Neural crest cell (in vitro differentiated cells): ENCODE measurements at places on chromosomes 7 and 10. TPM values are rescaled to one million over a fixed set of nuclear protein-coding genes. Genes with fewer than 3 reads are reported as not detected.

GRCh38 chr7:79868010-79868409, 266.6 kb upstream of the GNAI1 start:
- no peak overlapping the region for H3K4me3 ChIP-seq
- H3K36me3 ChIP-seq = no peaks in the 10 kb centered on the region
- H3K27me3 ChIP-seq = no peaks in the 10 kb centered on the region
- DNase-seq = no peak

- no peaks in the 10 kb centered on the region for H3K27me3 ChIP-seq
- H3K27ac ChIP-seq = peak overlapping the region; percentile 58
- peaks cover 21% of the 10 kb centered on the region for H3K36me3 ChIP-seq
- no peak overlapping the region for H3K4me3 ChIP-seq
These were observed 108.4 kb downstream of the GRB10 start for GRCh38 chr7:50674299-50674698.

GRCh38 chr7:78642751-78643150, 810.7 kb downstream of the MAGI2 start:
- H3K4me1 ChIP-seq = no peaks in the 10 kb centered on the region
- no peak overlapping the region for H3K27ac ChIP-seq
- DNase-seq = no peak

- H3K27me3 ChIP-seq = no peaks in the 10 kb centered on the region
- no peak overlapping the region for H3K27ac ChIP-seq
- H3K4me1 ChIP-seq = peaks cover 5% of the 10 kb centered on the region
- H3K4me3 ChIP-seq = no peak overlapping the region
These were observed 95.5 kb upstream of the AGK start for GRCh38 chr7:141455723-141456122.

GRCh38 chr7:154202002-154202401, 149.8 kb downstream of the DPP6 start:
- no peaks in the 10 kb centered on the region for H3K4me1 ChIP-seq
- H3K36me3 ChIP-seq = no peaks in the 10 kb centered on the region
- H3K27ac ChIP-seq = no peak overlapping the region
- no peak for DNase-seq

GRCh38 chr7:114791771-114792170, 130.1 kb upstream of the MDFIC start:
- H3K27me3 ChIP-seq = no peaks in the 10 kb centered on the region
- H3K27ac ChIP-seq = no peak overlapping the region
- no peaks in the 10 kb centered on the region for H3K4me1 ChIP-seq
- H3K4me3 ChIP-seq = no peak overlapping the region
- no peaks in the 10 kb centered on the region for H3K36me3 ChIP-seq

- H3K4me3 ChIP-seq = no peak overlapping the region
- H3K36me3 ChIP-seq = no peaks in the 10 kb centered on the region
- DNase-seq = no peak
- H3K27me3 ChIP-seq = no peaks in the 10 kb centered on the region
- H3K27ac ChIP-seq = no peak overlapping the region
These were observed 18.4 kb upstream of the EXOC6 start for GRCh38 chr10:92829786-92830377.

DNA sequence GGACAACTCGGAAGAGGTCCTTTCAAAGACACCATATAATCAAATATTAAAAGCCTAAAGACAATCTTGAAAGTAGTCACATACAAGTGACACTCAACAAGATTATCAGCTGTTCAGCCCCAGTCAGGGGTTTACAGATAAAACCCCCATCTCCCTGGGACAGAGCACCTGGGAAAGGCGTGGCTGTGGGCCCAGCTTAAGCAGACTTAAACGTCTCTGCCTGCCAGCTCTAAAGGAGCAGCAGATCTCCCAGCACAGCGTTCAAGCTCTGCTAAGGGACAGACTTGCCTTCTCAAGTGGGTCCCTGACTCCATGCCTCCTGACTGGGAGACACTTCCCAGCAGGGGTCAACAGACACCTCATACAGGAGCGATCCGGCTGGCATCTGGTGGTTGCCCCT, 18.0 kb downstream of the CDCA7L start:
- H3K27ac ChIP-seq = no peak overlapping the region
- DNase-seq = no peak
- no peak overlapping the region for H3K4me3 ChIP-seq
- no peaks in the 10 kb centered on the region for H3K27me3 ChIP-seq
- peaks cover 45% of the 10 kb centered on the region for H3K36me3 ChIP-seq
- peaks cover 33% of the 10 kb centered on the region for H3K4me1 ChIP-seq

DNA sequence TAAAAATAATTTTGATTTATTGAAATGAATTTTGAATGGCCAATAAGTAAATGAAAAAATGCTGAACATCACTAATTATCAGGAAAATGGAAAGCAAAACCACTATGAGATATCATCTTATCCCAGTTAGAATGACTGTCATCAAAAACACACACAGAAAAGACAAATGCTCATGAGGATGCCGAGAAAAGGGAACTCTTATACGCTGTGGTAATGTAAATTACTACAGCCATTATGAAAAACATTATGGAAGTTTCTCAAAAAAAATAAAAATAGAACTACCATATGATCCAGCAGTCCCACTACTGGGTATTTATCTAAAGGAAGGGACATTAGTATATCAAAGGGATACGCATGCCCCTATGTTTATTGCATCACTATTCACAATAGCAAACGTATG, 15.8 kb downstream of the SCIN start:
- no peak overlapping the region for H3K27ac ChIP-seq
- no peaks in the 10 kb centered on the region for H3K27me3 ChIP-seq
- no peaks in the 10 kb centered on the region for H3K36me3 ChIP-seq
- H3K4me1 ChIP-seq = no peaks in the 10 kb centered on the region

DNA sequence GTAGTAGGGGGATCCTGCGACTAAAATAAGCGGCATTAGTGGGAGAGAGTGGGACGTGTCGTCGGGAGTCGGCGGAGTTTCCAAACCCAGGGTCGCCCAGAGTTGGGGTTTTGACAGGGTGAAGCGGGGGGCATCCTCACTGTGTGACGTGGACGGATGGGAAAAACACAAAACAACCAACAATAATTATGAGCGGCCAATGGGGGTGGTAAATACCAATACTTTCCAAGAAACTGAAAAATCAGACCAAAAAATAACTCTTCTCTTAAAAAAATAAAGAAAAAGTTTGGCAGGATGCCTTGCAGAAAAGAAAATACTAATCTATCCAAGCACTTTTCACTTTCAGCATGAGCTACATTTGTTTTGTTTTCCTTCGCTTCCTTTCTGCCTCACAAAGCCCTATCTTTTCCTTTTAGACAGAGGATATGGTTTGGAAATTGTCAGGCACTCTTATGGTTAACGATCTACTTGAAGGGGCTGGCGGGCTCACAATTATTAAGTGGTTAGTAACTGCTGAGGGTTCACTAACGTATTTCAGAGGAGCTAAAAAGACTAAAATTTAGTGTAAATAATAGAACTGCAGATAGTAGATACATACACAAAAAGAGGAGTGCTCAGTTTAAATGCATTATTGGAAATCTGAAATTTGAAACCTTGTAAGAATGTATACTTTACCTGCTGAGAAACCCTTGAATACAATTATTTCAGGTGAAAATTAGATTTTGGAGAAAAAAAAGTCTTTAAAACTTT, 802 bp upstream of the CDK6 start:
- H3K4me3 ChIP-seq = peak overlapping the region; percentile 95
- no peak for DNase-seq
- H3K27me3 ChIP-seq = peaks cover 53% of the 10 kb centered on the region
- H3K36me3 ChIP-seq = no peaks in the 10 kb centered on the region

- H3K27me3 ChIP-seq = no peaks in the 10 kb centered on the region
- DNase-seq = no peak
- no peaks in the 10 kb centered on the region for H3K4me1 ChIP-seq
- no peak overlapping the region for H3K4me3 ChIP-seq
- peaks cover 30% of the 10 kb centered on the region for H3K36me3 ChIP-seq
- H3K27ac ChIP-seq = no peak overlapping the region
These were observed 39.5 kb downstream of the GARS1 start for GRCh38 chr7:30634193-30634626.

DNA sequence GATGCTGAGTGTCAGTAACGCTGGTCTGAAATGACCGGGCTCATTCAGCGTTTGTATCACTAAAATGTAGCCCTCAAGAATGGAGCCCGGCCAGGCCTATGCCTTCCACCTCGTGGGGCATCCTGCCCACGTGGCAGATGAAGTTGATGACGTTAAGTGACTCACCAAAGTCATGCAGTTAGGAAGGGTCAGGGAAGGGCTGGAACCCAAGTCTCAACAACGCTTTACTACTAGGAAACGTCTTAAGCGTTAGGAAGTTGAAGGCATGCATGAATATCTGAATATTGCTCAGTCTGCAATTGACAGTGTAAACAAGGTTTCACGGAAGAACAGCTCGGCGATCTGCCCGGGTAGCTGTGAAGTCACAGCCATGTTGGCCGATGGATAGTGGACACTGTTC, 14.0 kb upstream of the UBE3C start:
- no peak overlapping the region for H3K27ac ChIP-seq
- H3K4me3 ChIP-seq = no peak overlapping the region
- no peaks in the 10 kb centered on the region for H3K36me3 ChIP-seq
- H3K4me1 ChIP-seq = peaks cover 11% of the 10 kb centered on the region
- no peak for DNase-seq

GRCh38 chr10:110651044-110651958, 7.2 kb downstream of the RBM20 start:
- H3K27ac ChIP-seq = no peak overlapping the region
- H3K36me3 ChIP-seq = no peaks in the 10 kb centered on the region
- H3K27me3 ChIP-seq = peaks cover 54% of the 10 kb centered on the region
- no peak overlapping the region for H3K4me3 ChIP-seq

DNA sequence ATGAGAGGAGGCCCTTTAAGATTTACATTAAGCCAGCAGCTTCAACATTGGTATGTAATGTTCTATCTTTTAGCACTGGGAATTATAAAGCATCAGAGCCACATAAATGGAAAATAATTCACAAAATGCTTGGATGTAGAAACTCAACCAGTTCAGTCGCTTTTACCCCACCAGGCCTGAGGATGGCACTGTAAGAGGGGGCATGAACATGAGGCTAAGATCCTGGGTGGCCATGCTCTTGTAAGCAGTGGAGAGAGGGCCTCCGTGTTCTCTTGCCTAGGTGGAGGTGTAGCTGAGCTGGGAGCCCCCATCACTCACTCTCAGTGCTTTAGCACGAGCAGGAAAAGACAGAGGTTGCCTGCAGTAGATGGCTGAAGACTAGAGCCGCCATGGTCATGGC, 238.8 kb downstream of the FANK1 start:
- no peak overlapping the region for H3K27ac ChIP-seq
- H3K4me3 ChIP-seq = no peak overlapping the region
- no peak for DNase-seq
- H3K27me3 ChIP-seq = no peaks in the 10 kb centered on the region
- peaks cover 26% of the 10 kb centered on the region for H3K4me1 ChIP-seq

DNA sequence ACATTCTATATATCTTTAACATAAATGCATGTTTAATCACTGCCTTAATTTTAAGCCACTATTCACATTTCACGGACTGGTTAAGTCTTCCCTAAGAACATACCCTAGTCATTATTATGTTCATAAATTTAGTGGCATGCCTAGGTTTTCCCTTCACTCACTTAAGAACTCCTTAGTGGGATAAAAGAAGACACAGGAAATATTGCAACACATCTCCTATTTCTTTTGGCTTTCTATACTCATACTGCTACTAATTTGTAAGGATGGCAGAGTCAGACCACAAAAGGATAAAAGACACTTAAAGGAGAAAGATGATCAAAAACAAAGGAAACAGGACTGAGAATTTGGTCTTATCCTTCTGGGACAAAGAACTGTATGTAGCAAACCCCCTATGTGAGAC, 951.4 kb downstream of the SORCS3 start:
- no peak overlapping the region for H3K27ac ChIP-seq
- H3K36me3 ChIP-seq = no peaks in the 10 kb centered on the region
- no peak for DNase-seq
- H3K4me3 ChIP-seq = no peak overlapping the region

DNA sequence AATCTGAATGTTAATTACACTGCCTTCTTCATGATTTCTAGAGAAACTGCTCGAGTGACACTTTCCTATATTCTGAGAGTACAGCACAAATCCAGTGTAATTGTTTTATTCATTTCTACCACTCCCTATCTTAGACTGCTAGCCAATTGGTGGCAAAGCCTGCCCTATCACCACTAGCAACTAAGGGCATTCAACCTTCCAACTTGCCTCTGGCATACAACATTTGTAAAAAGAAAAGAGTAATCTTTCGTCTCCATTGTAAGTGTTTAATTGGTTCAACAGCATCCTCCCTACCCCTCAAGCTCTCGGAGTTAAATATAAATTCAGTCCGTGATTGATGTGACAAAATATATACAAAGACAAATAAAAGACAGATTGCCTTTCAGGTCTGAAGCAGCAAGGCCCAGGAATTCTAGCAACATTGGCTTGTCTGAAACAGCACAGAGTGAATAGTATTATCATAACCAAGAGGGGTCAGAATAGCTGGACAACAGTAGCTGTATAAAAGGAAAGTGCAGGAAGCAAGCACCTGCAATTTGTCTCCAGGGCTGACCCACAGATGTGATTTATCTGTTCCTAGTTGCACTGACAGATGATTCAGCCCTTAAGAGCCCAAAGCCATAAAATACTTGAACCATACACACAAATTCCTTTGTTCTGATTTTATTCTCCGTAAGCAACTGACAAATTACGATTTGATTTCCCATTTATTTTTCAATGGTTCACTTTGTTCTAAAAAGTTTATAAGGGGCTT, 47.6 kb upstream of the ANKRD1 start:
- H3K4me1 ChIP-seq = peaks cover 6% of the 10 kb centered on the region
- no peaks in the 10 kb centered on the region for H3K27me3 ChIP-seq
- no peaks in the 10 kb centered on the region for H3K36me3 ChIP-seq
- DNase-seq = no peak
- peak overlapping the region; percentile 2 for H3K27ac ChIP-seq
- H3K4me3 ChIP-seq = no peak overlapping the region

- no peak overlapping the region for H3K4me3 ChIP-seq
- no peak overlapping the region for H3K27ac ChIP-seq
- no peak for DNase-seq
- peaks cover 27% of the 10 kb centered on the region for H3K4me1 ChIP-seq
- H3K36me3 ChIP-seq = peaks cover 25% of the 10 kb centered on the region
These were observed 75.8 kb downstream of the NKX6-2 start for GRCh38 chr10:132710036-132710686.

DNA sequence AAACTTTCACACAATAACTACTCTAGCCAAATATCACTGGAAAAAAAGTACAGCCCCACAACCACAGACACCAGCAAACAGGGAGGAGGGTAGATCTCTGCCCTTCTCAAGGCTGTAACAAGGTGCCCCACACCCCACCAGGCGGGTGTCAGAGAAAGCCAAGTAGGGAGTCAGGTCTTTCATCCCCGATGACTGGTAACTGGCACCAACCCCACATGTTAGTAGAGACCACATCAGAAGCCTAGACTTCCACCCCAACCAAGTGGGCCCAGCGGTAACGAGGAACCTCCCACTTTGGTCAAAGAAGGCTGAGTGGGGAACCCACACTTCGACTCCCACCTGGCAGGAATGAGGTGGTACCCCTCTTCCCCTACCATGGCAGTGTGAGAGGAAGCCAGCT, 16.4 kb upstream of the RUFY2 start:
- H3K36me3 ChIP-seq = peaks cover 13% of the 10 kb centered on the region
- H3K27me3 ChIP-seq = no peaks in the 10 kb centered on the region
- no peak for DNase-seq
- peak overlapping the region; percentile 52 for H3K27ac ChIP-seq
- no peak overlapping the region for H3K4me3 ChIP-seq

Gene SEMA3D
- total RNA-seq = 22.7 and 26.3 TPM in 2 replicates

Gene HOXA7
- total RNA-seq = 7.1 and 8.8 TPM in 2 replicates

Gene CCM2
- 35.7 and 39.0 TPM in 2 replicates for total RNA-seq

Gene LRRTM3
- total RNA-seq = 2.3 and 2.8 TPM in 2 replicates

Gene UPK3BL2
- 6.7 and 8.6 TPM in 2 replicates for total RNA-seq

Gene PLAC9
- total RNA-seq = 24.1 and 27.5 TPM in 2 replicates

Gene OR2A5
- not detected in 2 replicates for total RNA-seq

Gene XRCC2
- total RNA-seq = 28.2 and 30.7 TPM in 2 replicates

Gene IDI2
- total RNA-seq = not detected in 2 replicates

Gene VAX1
- total RNA-seq = 0.16 and 0.23 TPM in 2 replicates
